ENCODE measurements at places on chromosomes 7 and 10.

GRCh38 chr7:148114804-148115203 lies 475.8 kb upstream of the C7orf33 start:
- DNase-seq = no peak

DNA sequence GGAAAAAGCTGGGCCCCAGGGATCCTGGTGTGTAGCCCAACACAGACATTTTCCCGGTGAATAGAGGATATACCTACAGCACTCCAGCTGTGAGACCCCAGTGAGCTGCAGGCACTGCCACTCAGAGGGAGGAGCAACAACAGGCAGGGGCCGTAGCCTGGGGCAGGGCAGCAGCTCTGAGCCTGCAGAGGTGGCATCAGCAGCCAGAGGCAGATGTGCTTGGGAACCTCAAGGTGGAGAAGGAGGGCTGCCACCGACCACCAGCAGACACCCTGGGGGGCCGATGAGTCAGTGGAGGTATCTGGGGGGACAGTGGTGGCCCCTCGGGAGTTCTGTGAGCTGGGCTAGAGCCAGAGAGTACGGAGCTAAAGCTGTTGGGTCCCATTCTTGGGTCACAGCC lies 110.2 kb upstream of the GDF10 start:
- no peak for DNase-seq

GRCh38 chr7:51148216-51148615 lies 168.4 kb downstream of the COBL start:
- DNase-seq = no peak

DNA sequence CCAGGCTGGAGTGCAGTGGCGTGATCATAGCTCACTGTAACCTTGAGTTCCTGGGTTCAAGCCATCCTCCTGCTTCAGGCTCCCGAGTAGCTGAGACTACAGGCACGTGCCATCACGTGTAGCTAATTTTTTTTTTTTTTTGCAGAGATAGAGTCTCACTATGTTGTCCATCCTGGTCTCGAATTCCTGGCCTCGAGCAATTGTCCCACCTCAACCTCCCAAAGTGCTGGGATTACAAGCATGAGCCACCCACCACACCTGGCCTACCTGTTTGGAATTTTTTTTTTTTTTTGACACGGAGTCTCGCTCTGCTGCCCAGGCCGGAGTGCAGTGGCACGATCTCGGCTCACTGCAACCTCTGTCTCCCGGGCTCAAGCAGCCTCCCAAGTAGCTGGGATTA lies 117.1 kb upstream of the PARD3 start:
- DNase-seq = no peak

GRCh38 chr7:106986450-106986977 lies 58.0 kb upstream of the PRKAR2B start:
- no peak for DNase-seq

- DNase-seq = no peak
These were observed 91.6 kb upstream of the CXCL12 start for GRCh38 chr10:44476409-44477045.

DNA sequence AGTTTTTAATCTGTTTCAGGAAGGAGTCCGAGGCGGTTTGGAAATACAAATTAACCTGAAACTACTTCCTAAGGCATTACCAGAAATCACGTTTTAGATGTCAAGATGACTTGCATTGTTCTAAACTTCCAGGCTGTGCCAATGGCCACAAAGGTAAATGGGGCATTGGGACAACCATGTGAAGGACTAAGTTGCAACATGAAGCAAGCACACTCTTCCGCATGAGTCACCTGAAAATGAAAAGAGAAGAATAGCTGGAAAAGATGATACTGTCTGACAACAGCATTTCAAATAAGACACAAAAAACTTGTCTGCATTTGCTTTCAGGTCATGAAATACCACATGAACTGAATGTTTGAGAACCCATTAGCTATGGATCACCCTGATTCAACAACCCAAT lies 262.1 kb downstream of the AHR start:
- DNase-seq = no peak

DNA sequence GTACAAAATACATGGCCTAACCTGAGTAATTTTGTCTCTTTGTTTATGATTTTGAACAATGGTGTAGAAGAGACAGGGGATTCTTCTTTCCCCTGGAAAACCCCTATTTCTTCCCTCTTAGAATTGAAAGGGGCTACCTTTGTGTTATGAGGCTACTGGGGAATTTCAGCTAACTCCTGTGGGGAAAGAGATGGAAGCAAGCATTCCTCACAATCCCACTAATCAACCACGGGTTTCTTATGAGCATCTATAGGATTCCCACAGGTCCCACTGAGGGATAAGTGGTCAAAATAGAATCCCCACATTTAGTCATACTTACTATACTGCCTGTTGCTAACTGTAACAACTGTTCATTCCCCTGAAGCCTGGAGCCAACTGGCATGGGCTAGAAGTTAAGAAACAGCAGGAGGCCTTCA lies 32.2 kb upstream of the ITGB8 start:
- DNase-seq = no peak

Measured in T-helper 1 cell (primary cell).